ENCODE measurements at places on chromosomes 4 and X.

- no peak for DNase-seq
These were observed 24.3 kb upstream of the UXT start for GRCh38 chrX:47683184-47683828.

GRCh38 chr4:42767669-42768068, 110.8 kb upstream of the ATP8A1 start:
- DNase-seq = no peak

GRCh38 chr4:8105306-8106100, 53.1 kb downstream of the ABLIM2 start:
- no peak for DNase-seq

DNA sequence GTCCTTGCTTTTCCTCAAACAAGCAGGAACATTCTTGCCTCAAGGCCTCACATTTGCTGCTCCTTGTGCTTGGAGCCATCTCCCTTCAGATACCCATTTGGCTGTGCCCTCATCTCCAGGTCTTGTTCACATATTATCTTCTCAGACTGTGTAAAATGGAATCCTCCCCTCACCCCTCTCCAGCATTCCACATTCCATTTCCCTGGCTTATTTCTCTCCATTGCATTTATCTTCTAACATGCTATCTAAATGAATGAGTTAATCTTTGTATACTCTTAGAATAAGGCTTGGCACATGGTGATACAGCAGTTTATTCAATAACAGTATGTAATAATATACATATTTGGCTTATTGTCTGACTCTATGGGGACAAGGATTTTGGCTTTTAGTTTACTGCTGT, 8.8 kb upstream of the GALNT7 start:
- DNase-seq = no peak

DNA sequence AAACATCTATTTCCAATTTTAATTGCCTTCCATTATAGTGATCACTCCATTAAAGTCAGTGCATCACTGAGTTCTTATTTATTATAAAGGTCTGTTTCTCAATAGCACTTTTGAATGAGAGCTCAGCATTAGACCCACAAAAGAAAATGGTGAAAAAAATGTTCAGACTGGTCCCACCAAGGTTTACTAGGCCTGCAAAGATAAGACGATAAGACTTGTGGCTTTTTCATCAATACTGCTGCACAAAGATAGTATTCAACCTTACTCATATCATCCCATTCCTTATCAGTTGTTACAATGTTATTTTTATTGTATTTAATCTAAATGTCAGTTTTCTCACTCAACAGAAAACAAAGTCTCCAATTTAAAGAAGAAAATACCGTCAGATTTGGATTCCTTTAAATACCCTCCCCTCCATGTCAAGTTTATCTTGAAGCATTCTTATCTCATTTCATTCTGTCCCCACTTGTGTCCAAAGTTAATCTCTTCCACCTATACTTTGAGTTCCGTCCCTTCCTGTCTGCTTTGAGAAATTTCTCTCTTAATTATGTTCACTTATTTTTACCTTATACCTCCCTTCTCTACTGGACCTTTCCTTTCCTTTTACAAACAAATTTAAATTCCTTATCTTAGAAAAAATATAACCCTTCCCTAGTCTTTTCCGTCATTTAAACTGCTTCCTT, 140.0 kb downstream of the GASK1B start:
- no peak for DNase-seq

GRCh38 chr4:157564771-157565170, 344.2 kb downstream of the GRIA2 start:
- DNase-seq = no peak

GRCh38 chr4:53532521-53532920, 58.8 kb downstream of the LNX1 start:
- DNase-seq = no peak

- no peak for DNase-seq
These were observed 52.8 kb downstream of the REPS2 start for GRCh38 chrX:16999275-16999674.

GRCh38 chr4:142405695-142406498, 440.2 kb downstream of the INPP4B start:
- no peak for DNase-seq

- DNase-seq = no peak
These were observed 27.5 kb downstream of the LNX1 start for GRCh38 chr4:53563824-53564223.

DNA sequence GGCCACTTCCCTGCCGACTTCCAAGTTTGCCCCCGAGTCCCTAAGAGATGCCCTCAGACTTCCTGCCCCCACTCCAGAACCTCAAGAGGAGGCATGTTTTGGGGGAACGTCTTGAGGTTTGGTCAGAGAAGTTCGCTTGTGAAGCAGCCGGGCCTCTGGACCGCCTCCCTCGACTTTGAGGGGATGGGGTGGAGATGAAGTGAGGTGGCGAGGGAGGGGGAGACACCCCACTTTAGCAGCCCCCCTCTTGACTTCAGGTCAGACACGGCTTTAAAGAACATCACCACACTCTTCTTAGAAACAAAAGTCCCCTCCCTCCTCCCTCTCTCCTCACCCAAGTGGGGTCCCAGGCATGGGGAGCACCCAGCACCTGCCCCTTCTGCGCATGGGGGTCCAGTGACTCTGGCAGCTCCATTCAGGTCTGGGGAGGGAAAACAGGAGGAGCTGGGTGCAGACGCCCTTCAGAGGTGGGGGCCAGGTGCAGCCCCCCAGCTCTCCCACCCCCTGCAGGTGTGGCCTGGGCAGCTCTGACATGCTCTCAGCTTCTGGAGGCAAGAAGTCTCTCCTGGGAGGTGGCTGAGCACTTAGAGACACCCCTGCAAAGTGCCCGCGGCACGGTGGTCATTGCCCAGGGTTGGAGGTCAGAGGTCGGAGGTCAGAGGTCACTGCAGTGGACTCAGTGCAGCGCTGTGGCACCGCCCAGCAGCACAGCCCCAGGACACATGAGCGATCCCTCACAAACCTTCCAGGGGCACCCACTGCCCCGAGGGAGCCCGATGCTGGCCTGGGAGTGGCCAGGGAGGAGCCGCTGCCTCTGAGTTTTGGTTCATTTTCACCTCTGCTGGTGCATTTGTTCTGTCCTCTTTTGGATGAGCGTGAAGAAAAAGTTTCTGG, 108.8 kb downstream of the CPZ start:
- DNase-seq = no peak

DNA sequence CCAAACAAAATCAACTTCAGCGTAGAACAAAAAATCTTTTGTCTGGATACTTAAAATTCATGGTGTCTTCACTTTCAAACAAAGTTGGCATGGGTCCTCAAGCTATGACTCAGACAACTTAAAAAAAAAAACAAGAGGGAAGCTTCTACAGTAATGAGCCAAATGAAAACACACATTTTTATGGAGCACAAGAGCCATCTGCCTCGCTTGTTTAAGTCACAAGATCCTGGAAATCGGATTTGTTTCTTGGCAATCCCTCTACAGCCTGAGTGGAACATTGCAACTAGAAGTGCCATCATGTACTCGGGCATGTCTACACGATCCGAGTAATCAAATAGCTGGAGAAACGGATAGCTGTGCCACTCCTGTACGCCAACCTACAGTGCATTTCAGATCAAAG, 22.6 kb downstream of the LAMP2 start:
- DNase-seq = no peak

DNA sequence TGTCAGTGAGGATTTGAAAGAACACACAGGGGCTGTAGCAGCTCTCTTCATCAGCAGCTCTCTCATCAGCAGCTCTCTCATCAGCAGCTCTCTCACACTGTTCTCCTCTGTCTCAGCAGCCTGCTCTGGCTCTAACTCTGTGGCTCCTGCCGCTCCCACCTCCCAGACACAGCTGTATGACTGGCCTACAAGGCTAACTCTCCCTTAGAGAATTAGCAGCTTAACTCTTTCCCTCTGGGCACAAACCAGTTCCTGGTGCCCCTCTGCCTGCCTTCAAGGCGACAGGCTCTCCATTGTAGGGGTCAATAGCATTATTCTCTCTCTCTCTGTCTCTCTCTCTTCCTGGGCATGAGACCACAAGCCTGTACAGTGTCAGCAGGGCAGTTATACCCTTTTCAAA, 385.6 kb upstream of the PCDH10 start:
- no peak for DNase-seq

GRCh38 chr4:102717448-102718092, 43.2 kb downstream of the MANBA start:
- DNase-seq = no peak

GRCh38 chrX:49754233-49754857, 58.6 kb upstream of the PAGE1 start:
- no peak for DNase-seq

DNA sequence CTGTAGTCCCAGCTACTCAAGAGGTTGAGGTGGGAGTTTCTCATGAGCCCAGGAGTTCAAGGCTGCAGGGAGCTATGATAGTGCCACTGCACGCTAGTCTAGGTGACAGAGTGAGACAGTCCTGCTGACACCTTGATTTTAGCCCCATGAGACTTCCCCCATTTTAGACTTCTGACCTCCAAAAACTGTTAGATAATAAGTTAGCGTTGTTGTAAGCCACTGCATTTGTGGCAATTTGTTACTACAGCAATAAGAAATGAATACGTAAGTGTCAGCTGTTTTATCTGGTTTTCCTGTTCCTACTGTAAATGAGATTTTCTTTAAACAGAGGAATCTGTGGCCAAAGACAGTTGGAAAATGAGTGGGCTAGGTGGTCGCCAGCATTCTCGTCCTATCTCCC, 83.9 kb downstream of the ARHGAP10 start:
- DNase-seq = no peak

DNA sequence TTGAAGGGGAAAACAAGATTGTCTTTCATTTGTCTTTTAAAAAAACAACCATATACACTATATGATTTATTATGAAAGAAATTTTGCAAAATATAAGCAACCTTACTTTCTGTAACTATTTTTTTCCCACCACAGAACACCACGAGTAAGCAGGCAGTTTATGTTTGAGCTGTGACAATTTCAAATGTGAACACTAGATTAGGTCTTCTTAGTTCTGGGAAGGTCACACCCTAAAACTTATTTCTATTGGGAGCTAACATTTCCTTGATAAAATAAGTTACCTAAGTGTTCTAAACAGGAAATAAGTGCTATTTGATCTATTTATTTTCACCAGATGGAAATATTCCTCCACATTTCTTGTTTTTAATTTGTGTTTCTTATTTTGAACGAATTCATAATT, 50.6 kb downstream of the PCDH7 start:
- no peak for DNase-seq

DNA sequence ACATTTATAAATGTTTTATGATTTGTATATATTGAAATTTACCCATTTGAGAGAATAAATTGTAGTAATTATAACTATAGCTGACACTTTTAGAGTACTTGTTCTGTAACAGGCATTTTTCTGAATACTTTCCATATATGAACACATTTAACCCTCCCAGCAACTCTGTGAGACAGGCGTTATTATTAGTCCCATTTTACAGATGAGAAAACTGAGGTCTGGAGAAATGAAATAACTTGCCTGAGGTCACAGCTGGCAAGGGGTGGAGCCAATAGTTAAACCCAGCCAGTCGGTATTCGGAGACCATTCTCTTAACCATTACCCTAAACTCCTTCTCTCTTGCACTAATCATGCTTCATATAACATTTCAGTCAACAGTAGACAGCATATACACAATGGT, 72.5 kb downstream of the LIMCH1 start:
- no peak for DNase-seq

DNA sequence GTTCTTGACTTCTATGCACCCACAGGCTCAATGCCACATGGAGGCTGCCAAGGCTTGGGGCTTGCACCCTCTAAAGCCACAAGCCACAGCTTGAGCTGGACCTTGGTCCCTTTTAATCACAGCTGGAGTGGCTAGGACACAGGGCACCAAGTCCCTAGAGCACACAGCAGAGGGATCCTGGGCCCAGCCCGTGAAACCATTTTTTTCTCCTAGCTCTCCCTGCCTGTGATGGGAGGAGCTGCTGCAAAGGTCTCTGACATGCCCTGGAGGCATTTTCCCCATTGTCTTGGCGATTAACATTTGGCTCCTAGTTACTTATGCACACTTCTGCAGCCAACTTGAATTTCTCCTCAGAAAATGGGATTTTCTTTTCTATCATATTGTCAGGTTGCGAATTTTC, 410.9 kb downstream of the GRID2 start:
- DNase-seq = no peak

DNA sequence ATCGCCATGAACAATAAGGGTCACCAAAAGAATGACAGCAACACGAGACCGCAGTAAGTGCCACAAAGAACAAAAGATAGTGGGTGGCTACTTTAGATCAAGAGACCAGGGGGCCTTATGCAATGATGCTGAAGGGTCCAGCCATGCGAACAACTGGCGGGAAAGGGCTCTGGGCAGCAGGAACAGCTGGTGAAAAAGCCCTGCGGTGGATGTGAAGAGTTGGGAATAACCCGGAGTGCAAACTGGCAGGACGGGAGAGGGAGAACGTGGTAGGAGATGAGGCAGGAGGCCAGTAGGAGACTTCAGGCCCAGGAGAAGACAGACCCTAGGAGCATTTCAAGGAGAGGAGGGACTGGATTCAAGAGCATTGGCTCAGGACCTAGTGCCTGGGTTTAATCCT, 120.2 kb downstream of the AFAP1 start:
- DNase-seq = no peak

DNA sequence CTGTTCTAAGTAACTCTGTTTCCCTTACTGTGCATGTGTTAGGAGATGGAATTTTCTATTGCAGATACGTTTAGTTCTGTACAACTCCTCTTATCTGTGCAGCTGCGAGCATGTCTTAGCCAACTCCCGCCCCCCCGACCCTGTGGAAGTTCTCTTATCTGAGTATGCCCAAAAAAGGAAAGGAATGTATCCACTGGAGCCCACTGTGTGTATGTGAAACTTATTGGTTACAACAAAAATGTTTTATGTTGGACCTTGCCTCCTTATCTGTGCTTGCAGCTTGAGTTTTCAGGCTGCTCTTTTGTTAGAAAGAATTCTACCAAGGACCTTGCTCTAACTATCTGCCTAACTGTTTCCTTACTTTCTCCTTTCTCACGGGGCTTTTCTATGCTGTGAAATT, 24.2 kb upstream of the DCAF8L2 start:
- no peak for DNase-seq

DNA sequence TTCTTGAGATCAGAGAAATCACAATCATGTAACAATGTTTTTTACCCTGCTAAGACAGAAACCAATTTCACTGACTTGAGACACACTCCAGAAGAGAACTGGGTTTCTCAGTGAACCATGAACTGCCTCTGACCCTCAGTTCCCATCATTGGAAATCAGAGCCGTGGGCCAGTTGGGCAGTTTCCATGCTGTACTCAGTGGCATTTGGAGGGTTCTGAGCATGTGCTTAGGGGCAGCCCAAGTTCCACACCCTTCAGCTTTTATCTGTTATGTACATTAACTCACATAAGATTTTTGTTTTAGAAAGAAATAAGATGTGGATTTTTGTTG, 77.9 kb downstream of the BTC start:
- DNase-seq = no peak

- DNase-seq = no peak
These were observed 93.6 kb upstream of the MYOZ2 start for GRCh38 chr4:119041951-119042560.

- no peak for DNase-seq
These were observed 75.4 kb downstream of the ZNF827 start for GRCh38 chr4:145863191-145863590.

GRCh38 chr4:94852616-94853015, 94.9 kb downstream of the BMPR1B start:
- DNase-seq = no peak

All from D721Med (cell line).